ENCODE measurements at places on chromosomes 2 and 18.

DNA sequence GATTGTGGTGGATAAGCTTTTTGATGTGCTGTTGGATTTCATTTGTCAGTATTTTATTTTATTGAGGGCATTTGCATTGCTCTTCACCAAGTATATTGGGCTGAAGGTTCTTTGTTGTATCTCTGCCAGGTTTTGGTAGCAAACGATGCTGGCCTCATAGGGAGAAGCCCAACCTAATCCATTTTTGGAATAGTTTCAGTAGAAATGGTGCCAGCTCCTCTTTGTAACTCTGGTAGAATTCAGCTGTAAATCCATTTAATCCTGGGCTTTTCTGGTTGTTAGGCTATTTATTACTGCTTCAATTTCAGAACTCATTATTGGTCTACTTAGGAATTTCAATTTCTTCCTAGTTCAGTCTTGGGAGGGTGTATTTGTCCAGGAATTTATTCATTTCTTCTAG lies 309.8 kb upstream of the SETBP1 start:
- no peak for DNase-seq

GRCh38 chr2:174013315-174013751 lies 48.2 kb upstream of the SP3 start:
- no peak for DNase-seq

- DNase-seq: no peak
Observed at GRCh38 chr18:33838054-33838453, 260.0 kb downstream of the ASXL3 start.

GRCh38 chr2:112483831-112484230 lies 1.9 kb downstream of the TTL start:
- DNase-seq: no peak
